ENCODE measurements at places on chromosomes 5 and 9.

DNA sequence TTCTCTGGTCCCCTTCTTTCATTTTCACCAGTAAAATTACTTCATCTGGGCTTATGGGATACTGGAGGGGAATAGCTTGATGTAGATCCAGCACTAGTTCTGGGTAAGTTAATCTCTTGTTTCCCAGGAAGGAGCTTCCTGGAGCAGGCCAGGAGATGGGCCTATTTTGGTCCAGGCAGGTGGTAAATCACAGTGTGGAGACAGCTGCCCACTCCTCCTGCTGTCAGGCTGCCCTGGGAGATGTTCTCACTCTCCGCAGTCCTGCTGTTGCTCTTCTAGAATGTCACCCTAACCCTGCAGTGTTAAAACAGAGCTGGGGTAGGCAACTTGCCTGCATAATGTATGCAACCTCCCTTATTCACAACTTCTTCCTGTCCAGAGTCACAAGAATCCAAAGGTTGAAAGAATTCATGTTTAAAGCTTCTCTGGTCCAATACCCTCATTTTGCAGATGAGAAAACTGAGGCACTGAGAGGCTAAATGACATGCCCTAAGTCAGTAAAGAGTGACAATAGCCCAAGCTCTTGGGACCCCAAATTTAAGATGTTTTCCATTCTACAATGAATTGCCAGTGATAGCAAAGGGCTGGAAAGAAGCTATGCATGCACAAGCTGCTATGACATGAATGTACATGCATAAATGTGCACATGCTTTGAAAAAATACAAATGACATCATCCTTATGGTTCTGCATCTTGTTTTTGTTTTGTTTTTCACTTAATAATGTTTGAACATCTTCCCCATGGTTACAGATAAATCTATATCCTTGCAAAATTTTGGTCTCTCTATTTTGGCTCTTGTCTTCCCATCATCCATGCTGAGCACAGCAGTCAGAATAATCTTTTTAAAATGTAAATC is 71.8 kb upstream of the ADRA1B start:
- no peak for DNase-seq

DNA sequence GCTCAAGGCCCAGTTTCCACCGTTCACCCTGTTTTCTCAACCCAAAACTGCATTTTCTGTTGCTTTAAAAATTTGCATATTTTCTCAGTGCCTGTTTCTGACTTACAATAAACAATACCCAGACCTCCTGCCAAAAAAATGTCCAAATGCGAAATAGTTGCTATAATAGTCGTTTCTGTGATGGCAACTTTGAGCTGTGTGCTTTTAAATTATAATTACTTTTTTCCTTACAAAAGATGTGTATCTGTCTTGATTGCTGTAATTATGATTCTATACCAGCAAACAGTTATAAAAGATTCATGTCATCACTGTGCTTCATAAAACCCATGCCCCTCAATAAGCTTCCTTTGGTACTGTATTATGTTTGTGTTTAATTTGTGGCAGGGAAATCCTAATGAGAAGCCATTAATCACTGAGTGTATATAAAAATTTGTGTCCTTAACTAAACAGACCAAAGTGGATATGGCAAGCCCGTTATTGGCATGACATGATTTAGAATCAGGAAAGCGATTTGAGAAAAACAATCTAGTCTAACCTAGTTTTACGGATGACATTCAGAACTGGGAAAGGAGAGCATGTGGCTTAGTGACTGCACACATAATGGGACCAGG is 5.4 kb upstream of the SLC1A3 start:
- DNase-seq: no peak

GRCh38 chr5:179270581-179271427 is 74.5 kb downstream of the ADAMTS2 start:
- DNase-seq: no peak

- peak; percentile 78 for DNase-seq
These were observed 379.8 kb downstream of the TRIM36 start for GRCh38 chr5:114789773-114790402.

DNA sequence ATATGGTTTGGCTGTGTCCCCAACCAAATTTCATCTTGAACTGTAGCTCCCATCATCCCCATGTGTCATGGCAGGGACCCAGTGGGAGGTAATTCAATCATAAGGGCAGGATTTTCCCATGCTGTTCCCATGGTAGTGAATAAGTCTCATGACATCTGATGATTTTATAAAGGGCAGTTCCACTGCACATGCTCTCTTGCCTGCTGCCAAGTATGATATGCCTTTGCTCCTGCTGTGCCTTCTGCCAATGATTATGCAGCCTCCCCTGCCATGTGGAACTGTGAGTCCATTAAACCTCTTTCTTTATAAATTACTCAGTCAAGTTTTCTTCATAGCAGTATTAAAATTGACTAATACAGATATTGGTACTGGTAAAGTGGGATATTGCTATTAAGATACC is 42.4 kb downstream of the MARCHF11 start:
- DNase-seq: no peak

- DNase-seq: no peak
These were observed 5.4 kb upstream of the CCDC187 start for GRCh38 chr9:136309101-136309801.

- peak; percentile 28 for DNase-seq
These were observed 9.2 kb upstream of the PHYHD1 start for GRCh38 chr9:128911529-128912035.

- DNase-seq: peak; percentile 52
These were observed 61.9 kb upstream of the MEGF10 start for GRCh38 chr5:127228540-127229184.

DNA sequence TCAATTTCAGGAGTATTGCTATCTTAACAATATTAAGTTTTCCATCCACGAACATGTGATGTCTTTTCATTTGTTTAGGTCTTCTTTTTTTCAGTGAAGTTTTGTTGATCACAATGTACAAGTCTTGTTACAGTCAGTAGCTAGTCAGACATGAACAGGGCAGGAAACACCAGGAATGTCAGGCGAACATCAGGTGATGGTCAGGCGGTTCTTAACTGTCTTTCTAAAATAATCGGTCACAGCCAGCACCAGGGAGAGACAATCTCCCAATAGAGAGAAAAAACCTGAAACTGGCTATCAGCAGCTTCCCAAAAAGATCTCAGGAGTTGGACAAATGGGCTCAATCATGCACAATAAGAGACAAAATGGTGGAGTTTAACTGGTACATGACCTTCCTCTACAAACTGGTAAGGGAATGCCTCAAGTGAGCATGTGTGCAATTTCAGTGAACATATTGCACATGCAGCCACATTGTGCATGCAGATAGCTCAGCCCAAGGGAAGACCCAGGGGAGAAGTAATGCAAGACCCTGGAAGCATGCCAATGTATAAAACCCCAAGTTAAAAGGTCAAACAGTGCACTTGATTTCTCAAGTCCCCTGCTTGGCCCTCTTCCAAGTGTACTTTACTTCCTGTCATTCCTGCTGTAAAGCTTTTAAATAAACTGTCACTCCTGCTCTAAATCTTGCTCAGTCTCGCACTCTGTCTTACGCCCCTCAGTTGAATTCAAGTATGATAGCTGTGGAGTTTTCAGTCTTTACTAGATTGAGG is 176.1 kb upstream of the RASEF start:
- DNase-seq: no peak

DNA sequence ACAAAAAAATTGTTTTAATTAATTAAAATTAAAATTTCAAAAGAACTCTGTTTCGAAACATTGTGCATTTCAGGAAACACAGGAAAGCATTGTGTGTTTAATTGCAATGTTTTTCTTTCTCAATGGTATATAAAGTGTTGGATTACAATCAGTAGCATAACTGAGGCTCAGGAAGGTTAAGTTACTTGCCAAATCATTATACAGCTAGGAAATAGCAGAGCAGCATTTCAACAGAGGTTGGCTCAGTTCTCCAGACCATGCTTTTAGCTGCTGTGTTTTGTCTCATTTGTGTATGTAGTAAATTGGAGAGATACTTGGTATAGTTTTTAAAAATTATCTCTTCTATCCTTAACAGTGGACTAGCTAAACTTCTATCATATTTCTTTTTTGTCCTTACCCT is 30.0 kb upstream of the CAMLG start:
- DNase-seq: no peak

- DNase-seq: no peak
These were observed 16.3 kb upstream of the PJA2 start for GRCh38 chr5:109426075-109426474.

- no peak for DNase-seq
These were observed 55.2 kb downstream of the ADAMTS16 start for GRCh38 chr5:5195128-5195918.

- peak; percentile 85 for DNase-seq
These were observed 9.5 kb downstream of the TOR4A start for GRCh38 chr9:137286975-137287383.

DNA sequence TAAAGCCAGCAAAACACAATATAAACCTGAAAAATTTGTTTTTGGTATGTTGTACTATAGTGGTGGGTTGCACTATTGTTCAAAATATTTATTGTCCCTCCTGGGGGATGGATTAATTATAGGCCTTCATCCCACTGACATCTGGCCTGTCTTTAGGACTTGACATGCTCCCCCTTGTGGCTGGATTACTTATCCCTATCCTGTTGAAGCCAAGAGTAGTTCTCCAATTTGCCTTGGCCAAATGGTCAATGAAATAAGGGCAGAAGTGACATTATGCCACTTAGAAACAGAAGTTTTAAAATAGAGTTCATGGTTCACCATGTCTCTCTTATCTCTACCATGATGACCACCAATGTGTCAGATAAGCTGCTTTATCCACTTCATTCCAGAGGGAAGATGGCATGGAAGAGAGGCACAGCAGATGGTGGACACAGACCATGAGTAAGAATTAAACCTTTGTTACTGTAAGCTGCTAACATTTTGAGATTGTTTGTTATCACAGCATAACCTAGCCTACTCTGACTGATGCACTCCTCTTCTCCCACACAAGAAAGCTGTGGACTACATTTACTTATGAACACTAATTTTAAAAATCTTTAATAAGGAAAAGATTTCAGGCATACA is 29.2 kb upstream of the ARHGEF28 start:
- peak; percentile 88 for DNase-seq

DNA sequence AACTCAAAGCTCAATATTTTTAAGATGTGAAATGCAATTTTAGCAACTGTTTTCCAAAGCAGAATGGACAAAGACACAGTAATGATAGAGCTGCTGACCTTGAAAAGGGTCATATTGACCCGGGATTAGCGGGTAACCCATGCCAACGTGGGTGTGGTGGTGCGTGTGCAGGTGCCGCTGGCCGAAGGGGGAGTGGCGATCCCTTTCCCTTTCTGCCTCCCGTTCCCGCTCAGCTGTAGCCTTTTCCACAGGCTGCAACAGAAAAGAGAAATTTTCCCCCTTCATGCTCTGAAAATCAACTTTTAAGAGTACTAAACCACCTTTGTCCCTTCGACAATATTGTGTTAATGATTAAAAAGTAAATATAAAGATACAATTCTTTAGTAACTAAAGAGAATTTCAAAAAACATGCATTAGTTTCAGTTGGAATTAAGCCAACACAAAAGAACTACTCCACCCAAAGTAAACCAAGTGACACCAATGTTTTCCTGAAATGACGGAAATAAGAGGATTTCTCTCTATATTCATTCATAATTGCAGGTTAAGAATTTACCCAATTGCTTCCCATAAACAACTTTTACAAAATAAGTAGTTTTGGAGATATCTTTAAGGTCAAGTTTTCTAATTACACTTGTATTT is 105.2 kb downstream of the ZNF608 start:
- DNase-seq: no peak

DNA sequence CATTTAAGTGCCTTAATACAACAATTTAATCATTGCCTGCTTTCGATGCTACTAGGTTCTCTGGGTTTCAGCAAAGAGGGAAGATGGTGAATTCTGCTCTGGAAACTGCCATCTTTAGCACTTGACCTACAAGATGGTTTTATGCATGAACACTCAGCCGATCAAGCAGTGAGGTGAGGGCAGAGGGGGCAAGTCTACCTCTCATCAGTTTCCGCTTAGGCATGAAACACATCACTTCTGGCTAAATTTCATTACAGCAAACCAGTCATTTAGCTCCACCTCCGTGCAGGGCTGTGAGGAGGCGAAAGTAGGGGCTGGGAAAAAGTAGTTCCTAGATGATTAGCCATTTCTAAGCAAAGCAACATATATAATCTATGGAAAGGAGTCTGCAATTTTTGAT is 1018.0 kb downstream of the CDH18 start:
- no peak for DNase-seq

DNA sequence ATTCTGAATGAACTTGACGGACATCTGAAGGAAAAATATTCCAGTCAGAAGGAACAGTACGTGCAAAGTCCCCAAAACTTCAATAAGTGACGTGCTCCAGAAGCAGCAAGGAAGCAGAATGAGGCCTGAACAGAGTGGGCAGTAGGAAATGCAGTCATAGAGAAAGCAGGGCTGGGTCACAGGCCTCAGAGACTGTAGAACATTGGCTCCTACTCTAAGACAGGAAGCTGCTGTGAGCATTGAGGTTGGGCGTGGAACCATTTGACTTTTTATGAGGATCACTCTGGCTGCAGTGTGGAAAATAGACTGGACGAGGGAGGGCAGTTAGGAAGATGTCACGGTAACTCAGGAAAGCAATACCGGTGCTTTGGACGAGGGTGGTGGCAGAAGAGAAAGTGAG is 64.0 kb downstream of the DOCK8 start:
- DNase-seq: no peak

- DNase-seq: no peak
These were observed 337.5 kb upstream of the MSX2 start for GRCh38 chr5:174386846-174387245.

GRCh38 chr5:109450129-109450877 is 40.5 kb upstream of the PJA2 start:
- DNase-seq: peak; percentile 37

- DNase-seq: no peak
These were observed 646.9 kb upstream of the ZNF608 start for GRCh38 chr5:125393221-125393815.

GRCh38 chr9:130385257-130385656 is 59.5 kb upstream of the ASS1 start:
- DNase-seq: no peak
